Bronchial smooth muscle cell (primary cell): ENCODE measurements at places on chromosomes 5 and 9. TPM values are rescaled to one million over a fixed set of nuclear protein-coding genes. Genes with fewer than 3 reads are reported as not detected.

Gene RORB
- total RNA-seq = 1.3 and 2.0 TPM in 2 replicates

Gene CMYA5
- 3.9 and 5.9 TPM in 2 replicates for total RNA-seq

Gene ARID3C
- not detected in 2 replicates for total RNA-seq

Gene EQTN
- total RNA-seq = not detected in 2 replicates

Gene TRIM36
- 0.09 and 0.32 TPM in 2 replicates for total RNA-seq

Gene ZNF454
- 2.8 and 3.0 TPM in 2 replicates for total RNA-seq

Gene PCDHA9
- total RNA-seq = 0.09 and 0.16 TPM in 2 replicates

Gene SAPCD2
- 0.26 and 0.47 TPM in 2 replicates for total RNA-seq
